ENCODE measurements at places on chromosomes 16 and 17.

DNA sequence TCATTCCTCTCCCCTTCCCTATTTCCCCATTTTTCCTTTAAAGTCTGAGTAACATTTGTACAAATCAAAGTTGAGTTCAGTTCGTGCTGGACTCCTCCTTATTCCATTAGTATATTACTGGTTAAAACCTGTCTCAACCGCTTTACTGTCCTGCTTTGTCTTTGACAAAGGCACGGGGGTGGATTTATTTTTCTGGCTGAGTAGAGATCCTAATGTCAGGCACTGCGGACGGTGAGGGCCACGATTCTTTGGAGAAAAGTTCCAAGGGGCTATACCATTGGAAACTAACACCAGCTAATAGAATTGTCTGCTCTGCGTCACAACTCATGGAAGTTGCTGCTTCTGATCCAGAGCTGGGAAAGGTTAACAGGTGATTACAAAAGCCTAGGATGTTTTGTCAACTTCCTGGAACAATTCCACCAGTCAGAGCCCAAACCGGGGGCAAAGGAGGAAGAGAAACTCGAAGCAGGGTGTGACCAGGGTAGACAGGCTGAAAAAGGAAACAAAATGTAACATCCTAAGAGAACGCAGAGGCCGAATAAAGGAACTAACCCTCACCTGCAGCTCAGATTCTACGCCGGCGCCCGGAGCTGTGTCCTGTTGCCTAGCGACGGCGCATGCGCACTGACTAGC lies 12.4 kb downstream of the TAT start:
- peaks cover 12% of the 10 kb centered on the region for H3K4me1 ChIP-seq
- H3K27ac ChIP-seq, result peak overlapping the region; percentile 69
- H3K4me3 ChIP-seq, result peak overlapping the region; percentile 7
- H3K27me3 ChIP-seq, result no peaks in the 10 kb centered on the region

- no peaks in the 10 kb centered on the region for H3K27me3 ChIP-seq
- no peak overlapping the region for H3K27ac ChIP-seq
- DNase-seq, result no peak
- no peaks in the 10 kb centered on the region for H3K4me1 ChIP-seq
- H3K36me3 ChIP-seq, result no peaks in the 10 kb centered on the region
Measured at GRCh38 chr16:7646821-7647500, 314.3 kb downstream of the RBFOX1 start.

- no peaks in the 10 kb centered on the region for H3K27me3 ChIP-seq
- no peak overlapping the region for H3K4me3 ChIP-seq
- no peak for DNase-seq
- H3K36me3 ChIP-seq, result peaks cover 41% of the 10 kb centered on the region
- H3K4me1 ChIP-seq, result no peaks in the 10 kb centered on the region
- H3K27ac ChIP-seq, result no peak overlapping the region
Measured at GRCh38 chr17:16121915-16122314, 93.4 kb downstream of the NCOR1 start.

- no peaks in the 10 kb centered on the region for H3K4me1 ChIP-seq
- no peak overlapping the region for H3K4me3 ChIP-seq
- DNase-seq, result no peak
- no peaks in the 10 kb centered on the region for H3K27me3 ChIP-seq
Measured at GRCh38 chr16:72171236-72171635, 719 bp downstream of the PMFBP1 start.

- peaks cover 19% of the 10 kb centered on the region for H3K4me1 ChIP-seq
- DNase-seq, result no peak
- no peak overlapping the region for H3K4me3 ChIP-seq
- no peak overlapping the region for H3K27ac ChIP-seq
- peaks cover 27% of the 10 kb centered on the region for H3K36me3 ChIP-seq
Measured at GRCh38 chr16:8852534-8852933, 16.3 kb downstream of the CARHSP1 start.

DNA sequence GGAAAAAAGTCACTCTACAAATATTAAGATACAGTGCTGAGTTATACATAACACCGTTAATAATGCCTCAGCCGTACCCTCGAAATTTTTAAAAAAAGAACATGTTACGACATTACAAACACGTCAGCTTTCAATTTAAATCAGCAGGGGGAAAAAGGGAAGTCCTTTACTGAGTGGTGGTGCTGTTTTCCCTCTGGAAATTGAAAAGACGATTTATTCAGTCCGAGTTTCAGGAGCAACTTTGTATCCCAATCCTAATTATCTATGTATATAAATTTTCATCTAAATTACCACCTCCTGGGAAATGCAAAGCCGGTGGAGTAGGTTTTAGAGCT lies 1.3 kb downstream of the NETO2 start:
- peaks cover 27% of the 10 kb centered on the region for H3K4me1 ChIP-seq
- no peak for DNase-seq
- no peaks in the 10 kb centered on the region for H3K27me3 ChIP-seq

- no peaks in the 10 kb centered on the region for H3K27me3 ChIP-seq
- H3K36me3 ChIP-seq, result no peaks in the 10 kb centered on the region
- no peak overlapping the region for H3K27ac ChIP-seq
- no peak overlapping the region for H3K4me3 ChIP-seq
- no peak for DNase-seq
- peaks cover 19% of the 10 kb centered on the region for H3K4me1 ChIP-seq
Measured at GRCh38 chr17:72717676-72718075, 374.8 kb downstream of the SLC39A11 start.

GRCh38 chr17:72576289-72576759 lies 455.5 kb downstream of the SOX9 start:
- no peak for DNase-seq
- H3K4me3 ChIP-seq, result no peak overlapping the region
- H3K4me1 ChIP-seq, result no peaks in the 10 kb centered on the region
- no peaks in the 10 kb centered on the region for H3K27me3 ChIP-seq

- peak within 1 kb of the TSS; percentile 81 for H3K4me3 ChIP-seq
- no peaks in the 10 kb centered on the region for H3K36me3 ChIP-seq
- no peak for DNase-seq
- H3K27me3 ChIP-seq, result peaks cover 12% of the 10 kb centered on the region
Measured at GRCh38 chr17:55421179-55421934, at the start of gene MMD. Gene MMD, minus strand, starts transcription at chr17:55421835. Its CDS starts 140 bp downstream, at chr17:55421695.

- H3K4me1 ChIP-seq, result no peaks in the 10 kb centered on the region
- no peaks in the 10 kb centered on the region for H3K27me3 ChIP-seq
- no peak overlapping the region for H3K4me3 ChIP-seq
- DNase-seq, result no peak
Measured at GRCh38 chr17:56884483-56885311, 29.2 kb downstream of the TRIM25 start.

DNA sequence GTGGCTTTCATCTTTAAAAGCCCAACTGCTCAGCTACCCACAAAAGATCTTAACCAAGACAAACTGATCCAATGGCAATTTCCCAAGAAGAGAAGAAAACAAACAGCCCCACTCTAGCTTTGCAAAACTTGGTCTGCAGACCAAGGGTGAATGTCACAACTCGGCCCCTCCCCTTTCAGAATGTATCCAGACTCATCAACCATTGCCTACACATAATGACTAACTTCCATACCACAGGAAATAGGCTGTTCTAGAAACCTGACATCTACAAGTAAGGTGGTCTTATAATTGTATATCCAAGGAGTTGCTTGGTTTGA lies 16.0 kb downstream of the DCUN1D3 start:
- no peak for DNase-seq
- no peaks in the 10 kb centered on the region for H3K36me3 ChIP-seq
- no peaks in the 10 kb centered on the region for H3K27me3 ChIP-seq
- peaks cover 10% of the 10 kb centered on the region for H3K4me1 ChIP-seq
- no peak overlapping the region for H3K27ac ChIP-seq

GRCh38 chr16:88917146-88917914 lies 50.9 kb upstream of the PABPN1L start:
- H3K4me3 ChIP-seq, result no peak overlapping the region
- H3K27ac ChIP-seq, result no peak overlapping the region
- no peak for DNase-seq
- peaks cover 8% of the 10 kb centered on the region for H3K4me1 ChIP-seq
- no peaks in the 10 kb centered on the region for H3K27me3 ChIP-seq

GRCh38 chr16:13171313-13171712 lies 269.9 kb downstream of the SHISA9 start:
- H3K27me3 ChIP-seq, result no peaks in the 10 kb centered on the region
- H3K36me3 ChIP-seq, result no peaks in the 10 kb centered on the region
- no peak overlapping the region for H3K27ac ChIP-seq
- H3K4me1 ChIP-seq, result no peaks in the 10 kb centered on the region
- no peak for DNase-seq
- H3K4me3 ChIP-seq, result no peak overlapping the region

- H3K4me1 ChIP-seq, result no peaks in the 10 kb centered on the region
- H3K27ac ChIP-seq, result no peak overlapping the region
- no peak for DNase-seq
- no peaks in the 10 kb centered on the region for H3K36me3 ChIP-seq
- no peaks in the 10 kb centered on the region for H3K27me3 ChIP-seq
- H3K4me3 ChIP-seq, result no peak overlapping the region
Measured at GRCh38 chr16:65120831-65121721, 787 bp downstream of the CDH11 start.

- DNase-seq, result no peak
- no peaks in the 10 kb centered on the region for H3K36me3 ChIP-seq
- no peaks in the 10 kb centered on the region for H3K27me3 ChIP-seq
- H3K27ac ChIP-seq, result no peak overlapping the region
- no peak overlapping the region for H3K4me3 ChIP-seq
Measured at GRCh38 chr16:54366943-54367342, 80.4 kb upstream of the IRX3 start.

- H3K36me3 ChIP-seq, result peaks cover 21% of the 10 kb centered on the region
- peak within 1 kb of the TSS; percentile 98 for H3K4me3 ChIP-seq
- DNase-seq, result peak; percentile 72
Measured at GRCh38 chr16:3065069-3065741, at the start of gene IL32. Gene IL32, plus strand, starts transcription at chr16:3065640. Its CDS starts 172 bp downstream, at chr16:3065812.

- peak; percentile 41 for DNase-seq
- H3K36me3 ChIP-seq, result no peaks in the 10 kb centered on the region
- peak overlapping the region; percentile 91 for H3K27ac ChIP-seq
- H3K27me3 ChIP-seq, result no peaks in the 10 kb centered on the region
- H3K4me1 ChIP-seq, result peaks cover 50% of the 10 kb centered on the region
Measured at GRCh38 chr16:69566240-69566980, 644 bp downstream of the NFAT5 start.

GRCh38 chr16:74100395-74101326 lies 196.0 kb upstream of the PSMD7 start:
- H3K27ac ChIP-seq, result no peak overlapping the region
- DNase-seq, result no peak
- no peaks in the 10 kb centered on the region for H3K4me1 ChIP-seq
- no peaks in the 10 kb centered on the region for H3K36me3 ChIP-seq
- H3K27me3 ChIP-seq, result no peaks in the 10 kb centered on the region

- DNase-seq, result no peak
- peaks cover 26% of the 10 kb centered on the region for H3K4me1 ChIP-seq
- no peak overlapping the region for H3K4me3 ChIP-seq
- no peaks in the 10 kb centered on the region for H3K27me3 ChIP-seq
- H3K36me3 ChIP-seq, result no peaks in the 10 kb centered on the region
Measured at GRCh38 chr17:30360086-30360808, 18.5 kb upstream of the CPD start.

- DNase-seq, result peak; percentile 33
- no peaks in the 10 kb centered on the region for H3K27me3 ChIP-seq
- H3K27ac ChIP-seq, result no peak overlapping the region
- H3K4me3 ChIP-seq, result no peak overlapping the region
Measured at GRCh38 chr16:82229800-82230619, 60.0 kb upstream of the MPHOSPH6 start.

- no peaks in the 10 kb centered on the region for H3K4me1 ChIP-seq
- no peaks in the 10 kb centered on the region for H3K36me3 ChIP-seq
- no peak overlapping the region for H3K4me3 ChIP-seq
- H3K27ac ChIP-seq, result no peak overlapping the region
- H3K27me3 ChIP-seq, result no peaks in the 10 kb centered on the region
- no peak for DNase-seq
Measured at GRCh38 chr17:269616-270514, 82.7 kb downstream of the RPH3AL start.

- H3K27ac ChIP-seq, result no peak overlapping the region
- peaks cover 11% of the 10 kb centered on the region for H3K4me1 ChIP-seq
- no peak overlapping the region for H3K4me3 ChIP-seq
Measured at GRCh38 chr17:49634485-49634860, 43.4 kb downstream of the SPOP start.

DNA sequence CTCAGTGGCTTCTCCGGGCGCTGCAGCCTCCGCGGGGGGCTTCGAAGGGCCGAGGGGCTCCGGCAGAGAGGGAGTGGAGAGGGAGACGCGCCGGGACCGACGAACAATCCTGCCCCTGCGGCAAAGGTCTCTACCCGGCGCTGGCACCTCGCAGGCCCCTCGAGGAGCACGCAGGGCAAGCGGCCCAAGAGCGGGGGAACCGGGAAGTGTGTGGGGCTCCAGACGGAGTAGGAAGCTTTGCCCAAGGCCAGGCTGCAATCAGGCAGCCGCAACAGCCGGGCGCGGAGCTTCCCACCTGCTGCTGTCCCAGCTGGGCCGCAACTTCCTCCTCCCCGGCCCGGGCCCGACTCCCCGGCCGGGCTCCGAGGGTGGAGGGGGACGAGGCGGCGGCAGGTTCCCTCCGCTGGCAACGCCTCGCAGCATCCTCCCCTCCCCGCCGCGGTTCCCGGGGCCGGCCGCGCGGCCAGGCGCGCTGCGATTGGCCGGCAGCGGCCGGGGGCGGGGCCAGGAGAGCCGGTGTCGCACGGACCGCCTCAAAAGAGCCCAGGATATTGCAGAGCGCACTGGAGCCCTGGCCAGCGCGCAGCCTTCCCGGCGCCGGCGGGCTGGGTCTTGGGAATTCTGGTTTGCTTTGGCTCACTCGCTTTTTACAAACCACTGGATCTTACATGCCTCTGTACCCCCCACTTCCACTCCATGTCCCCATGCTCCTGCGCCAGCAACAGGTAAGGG lies at the start of gene KCNJ2:
TSS of gene KCNJ2 (plus strand) at position 556 of the 732 bp plus-strand sequence. CDS start 5,508 bp downstream, outside the sequence.
- DNase-seq, result no peak
- no peak within 1 kb of the TSS for H3K4me3 ChIP-seq
- H3K36me3 ChIP-seq, result no peaks in the 10 kb centered on the region
- H3K27ac ChIP-seq, result no peak within 1 kb of the TSS
- H3K27me3 ChIP-seq, result peaks cover 11% of the 10 kb centered on the region
- H3K4me1 ChIP-seq, result peaks cover 11% of the 10 kb centered on the region

- peaks cover 27% of the 10 kb centered on the region for H3K36me3 ChIP-seq
- no peak overlapping the region for H3K27ac ChIP-seq
- H3K4me3 ChIP-seq, result no peak overlapping the region
- no peaks in the 10 kb centered on the region for H3K27me3 ChIP-seq
- H3K4me1 ChIP-seq, result peaks cover 44% of the 10 kb centered on the region
Measured at GRCh38 chr16:4852221-4852872, 5.1 kb downstream of the UBN1 start.

- no peaks in the 10 kb centered on the region for H3K27me3 ChIP-seq
- DNase-seq, result no peak
- H3K4me3 ChIP-seq, result no peak overlapping the region
- H3K36me3 ChIP-seq, result no peaks in the 10 kb centered on the region
- H3K4me1 ChIP-seq, result no peaks in the 10 kb centered on the region
- no peak overlapping the region for H3K27ac ChIP-seq
Measured at GRCh38 chr16:67212766-67213165, 13.8 kb downstream of the ELMO3 start.

GRCh38 chr16:72665701-72666100 lies 382.2 kb downstream of the ZFHX3 start:
- no peaks in the 10 kb centered on the region for H3K27me3 ChIP-seq
- peak overlapping the region; percentile 64 for H3K27ac ChIP-seq
- H3K4me3 ChIP-seq, result peak overlapping the region; percentile 76
- no peaks in the 10 kb centered on the region for H3K36me3 ChIP-seq

- no peaks in the 10 kb centered on the region for H3K36me3 ChIP-seq
- no peak overlapping the region for H3K4me3 ChIP-seq
Measured at GRCh38 chr16:86823888-86824671, 245.7 kb downstream of the FOXL1 start.

Data from CD4-positive, alpha-beta memory T cell (primary cell).